ENCODE measurements at places on chromosomes 11 and 22.

- no peak for DNase-seq
Observed at GRCh38 chr11:57410287-57410686, 16.6 kb downstream of the SLC43A3 start.

- DNase-seq = no peak
Observed at GRCh38 chr11:103662880-103663279, 373.6 kb upstream of the DDI1 start.

DNA sequence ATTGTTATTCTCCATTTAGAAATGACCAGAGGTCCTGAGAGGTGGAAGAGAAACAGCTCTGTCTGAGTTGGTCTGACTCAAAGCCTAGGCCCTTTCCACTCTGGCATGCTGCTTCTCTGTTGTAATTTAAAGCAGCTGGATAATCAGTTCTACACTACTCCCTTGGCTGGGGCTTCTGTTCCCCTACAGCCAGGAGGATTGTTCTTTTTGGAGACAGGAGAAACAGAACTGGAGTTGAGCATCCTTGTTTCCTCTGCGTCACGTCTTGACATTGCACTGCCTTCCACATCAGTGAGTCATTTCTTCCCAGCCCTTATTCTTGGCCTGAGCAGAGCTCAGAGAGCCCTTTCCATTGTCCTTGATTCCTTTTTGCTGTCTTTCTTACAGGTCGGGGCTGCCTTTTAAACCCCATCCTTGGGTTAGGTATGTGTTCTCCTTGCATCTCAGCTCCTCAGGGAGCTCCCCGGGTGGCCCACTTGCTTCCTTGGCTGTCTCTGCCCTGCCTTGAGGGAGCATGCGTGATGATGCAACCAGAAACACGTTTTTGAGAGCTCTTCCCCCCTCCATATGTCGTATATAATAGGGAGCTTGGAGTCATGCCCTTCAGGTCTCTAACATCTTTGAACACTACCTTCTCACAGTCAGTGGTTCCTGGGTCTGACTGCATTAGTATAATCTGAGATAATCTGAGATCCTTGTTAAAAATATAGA lies 35.7 kb downstream of the CYB5R2 start:
- DNase-seq = no peak

GRCh38 chr11:75035911-75036565 lies 47.3 kb downstream of the NEU3 start:
- no peak for DNase-seq

GRCh38 chr11:109728056-109728455 lies 306.1 kb downstream of the C11orf87 start:
- DNase-seq = no peak

GRCh38 chr11:61293867-61294716 lies 1.0 kb downstream of the VWCE start:
- DNase-seq = peak; percentile 6

DNA sequence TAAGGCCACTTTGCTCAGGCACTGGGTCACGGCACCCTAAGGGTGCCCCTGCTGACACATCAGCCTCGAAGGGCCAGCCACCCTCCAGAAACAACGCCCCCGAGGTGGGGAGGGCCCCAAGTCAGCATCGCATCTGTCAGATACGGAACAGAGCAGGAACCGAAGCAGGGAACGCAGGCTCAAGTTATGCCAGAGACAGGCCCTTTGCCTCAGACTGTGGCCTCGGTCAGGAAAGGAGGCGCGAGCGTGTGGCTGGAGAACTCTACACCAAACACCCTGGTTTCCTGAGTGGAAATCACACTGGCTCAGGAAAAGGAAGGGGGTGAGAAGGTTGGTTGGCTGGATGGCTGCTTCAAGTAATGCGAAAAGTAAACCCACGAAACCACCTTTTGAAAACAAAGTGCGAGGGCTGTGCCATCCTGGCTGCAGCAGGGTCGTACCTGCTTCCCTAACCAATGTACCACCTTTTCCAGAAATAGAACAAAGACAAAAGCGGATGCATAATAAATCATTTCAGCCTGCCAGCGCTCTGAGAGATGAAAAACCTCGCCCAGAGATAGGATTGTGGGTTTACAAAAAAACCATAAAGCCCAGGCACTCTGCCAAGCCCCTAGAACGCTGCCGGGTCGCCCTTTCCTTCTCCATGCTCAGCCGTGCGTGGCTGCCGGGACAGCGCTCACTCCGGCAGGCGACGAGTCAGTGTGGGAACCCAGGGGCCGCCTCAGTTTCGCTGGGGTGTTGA lies 38.6 kb downstream of the TRMU start:
- no peak for DNase-seq

GRCh38 chr11:113363996-113364641 lies 23.5 kb upstream of the ANKK1 start:
- no peak for DNase-seq

GRCh38 chr11:104366321-104366734 lies 202.4 kb upstream of the PDGFD start:
- DNase-seq = no peak

DNA sequence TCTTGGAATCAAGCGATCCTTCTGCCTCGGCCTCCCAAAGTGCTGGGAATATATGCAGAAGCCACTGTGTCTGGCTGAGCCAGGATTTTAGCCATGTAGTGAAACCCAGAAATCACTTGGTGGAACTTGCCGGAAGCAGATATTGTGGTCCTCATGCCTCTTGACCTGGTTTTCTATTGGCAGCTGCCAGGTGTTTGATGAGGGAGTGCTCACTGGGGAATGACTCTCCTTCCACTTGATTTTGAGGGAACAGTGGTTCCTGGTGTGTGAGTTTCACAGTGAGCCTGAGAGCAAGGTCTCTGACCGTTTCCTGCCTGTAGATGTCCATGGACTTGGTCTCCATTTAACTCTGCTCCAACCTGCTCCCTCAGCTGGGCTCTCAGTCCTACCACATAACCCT lies 34.7 kb upstream of the ELF5 start:
- no peak for DNase-seq

DNA sequence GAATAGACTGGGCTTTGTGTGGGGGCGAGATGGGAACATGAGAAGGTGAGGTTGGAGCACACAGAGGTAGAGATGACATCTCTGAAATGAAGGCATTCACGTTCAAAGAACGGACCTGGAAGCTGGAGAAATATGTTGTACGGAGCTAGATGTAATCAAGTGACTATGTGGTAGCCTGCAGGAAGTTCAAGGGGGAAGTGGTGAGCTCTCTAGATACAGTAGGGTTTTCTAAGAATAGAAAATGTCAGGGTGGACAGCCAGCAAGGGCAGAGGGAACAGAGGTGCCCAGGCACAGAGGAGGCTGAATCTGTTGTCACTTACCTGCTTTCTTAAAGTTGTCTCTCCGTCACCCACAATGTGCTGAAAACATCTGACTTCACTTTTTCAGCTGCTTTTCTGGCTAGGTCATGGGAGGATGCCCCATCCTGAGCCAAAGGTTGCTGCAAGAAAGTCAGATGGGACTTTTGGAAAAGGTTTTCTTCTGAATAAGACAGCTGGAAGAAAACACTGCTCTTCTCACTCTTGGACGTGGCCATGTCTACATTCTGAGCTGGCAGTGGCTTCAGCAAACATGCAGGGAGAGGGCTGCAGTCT lies 171.5 kb upstream of the B3GAT1 start:
- DNase-seq = no peak

- DNase-seq = peak; percentile 95
Observed at GRCh38 chr22:19854778-19855503, at the start of the genes GNB1L and RTL10. Gene GNB1L, minus strand, starts transcription at chr22:19854874. Its CDS starts 33,519 bp downstream, at chr22:19821355. Gene RTL10, minus strand, starts transcription at chr22:19854874. Its CDS starts 2,613 bp downstream, at chr22:19852261.

- no peak for DNase-seq
Observed at GRCh38 chr11:96157517-96157873, 185.5 kb downstream of the MAML2 start.

DNA sequence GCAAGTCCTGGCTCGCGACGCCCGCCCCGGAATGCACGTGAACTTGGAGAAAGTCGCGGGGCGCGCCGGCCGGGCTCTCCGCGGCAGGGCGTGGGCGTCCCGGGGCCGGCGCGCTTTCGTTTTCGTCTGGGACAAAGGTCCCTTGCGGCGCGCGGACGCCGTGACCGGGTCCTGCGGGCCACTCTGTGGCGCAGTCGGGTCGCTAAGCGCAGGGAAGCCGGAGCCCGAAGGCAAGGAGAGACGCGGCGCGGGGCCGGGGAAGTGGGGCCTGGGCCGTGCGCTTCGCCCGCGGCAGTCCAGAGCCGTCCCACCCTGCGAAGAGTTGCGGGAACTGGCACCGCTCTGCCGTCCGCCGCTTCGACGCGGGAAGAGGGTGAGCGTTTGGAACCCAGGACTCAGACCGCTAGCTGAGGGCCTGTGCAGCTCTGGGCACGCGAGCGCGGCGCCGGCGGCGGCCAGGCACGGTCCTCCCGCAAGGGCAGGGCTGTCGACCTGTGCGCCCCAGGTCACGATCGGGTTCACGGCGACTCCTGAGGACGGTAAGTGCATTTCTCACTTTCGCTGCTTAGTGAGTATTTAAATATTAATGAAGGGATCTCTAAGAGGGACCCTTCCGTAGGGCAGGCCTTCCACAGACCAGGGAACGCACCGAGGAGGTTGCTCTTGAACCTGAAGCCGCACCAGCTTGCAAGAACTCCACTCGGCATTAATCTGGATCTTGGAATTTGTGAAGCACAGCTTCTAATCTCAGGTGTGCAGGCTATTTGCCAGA lies 78.0 kb upstream of the PPARA start:
- no peak for DNase-seq

- DNase-seq = no peak
Observed at GRCh38 chr11:45906096-45906682, 882 bp downstream of the FREY1 start.

DNA sequence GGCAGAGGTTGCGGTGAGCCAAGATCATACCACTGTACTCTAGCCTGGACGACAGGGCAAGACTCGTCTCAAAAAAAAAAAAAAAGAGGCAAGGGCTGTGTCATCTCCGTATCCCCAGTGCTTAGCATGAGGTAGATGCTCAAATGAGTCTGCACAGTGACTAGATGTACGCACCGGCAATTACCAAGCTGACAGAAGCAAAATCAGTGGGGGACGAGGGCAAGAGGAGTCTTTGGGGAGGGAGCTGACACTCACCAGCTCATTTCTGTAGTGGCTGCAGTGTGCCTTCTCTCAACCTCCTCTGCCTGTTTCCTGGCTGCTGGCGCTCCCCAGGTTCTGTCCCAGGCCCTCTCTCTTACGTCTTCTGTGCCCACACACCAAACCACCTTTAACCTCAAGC lies 69.9 kb downstream of the PACSIN2 start:
- DNase-seq = no peak

GRCh38 chr22:29772170-29772641 lies 5.0 kb downstream of the UQCR10 start:
- no peak for DNase-seq

GRCh38 chr11:9133956-9134355 lies 42.6 kb upstream of the SCUBE2 start:
- no peak for DNase-seq

DNA sequence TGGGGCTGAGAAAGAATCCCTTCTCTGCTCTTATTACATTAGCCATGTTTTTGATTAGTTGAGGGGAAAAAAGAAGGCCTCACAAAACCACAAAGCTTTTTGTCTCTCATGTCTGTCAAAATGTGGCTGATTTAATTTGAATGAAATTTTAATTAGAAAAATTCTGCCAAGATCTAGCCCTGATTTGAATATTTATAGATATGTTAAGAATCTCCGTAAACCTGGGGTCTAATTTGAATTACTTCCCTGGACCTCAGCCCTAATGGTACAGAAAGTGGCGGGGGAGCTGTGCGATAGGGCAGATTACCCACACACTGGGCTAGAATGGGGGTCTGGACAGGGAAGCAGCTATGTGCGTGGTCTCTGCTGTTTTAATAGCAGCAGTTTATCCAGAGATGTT lies 141.3 kb upstream of the TTC12 start:
- DNase-seq = no peak

DNA sequence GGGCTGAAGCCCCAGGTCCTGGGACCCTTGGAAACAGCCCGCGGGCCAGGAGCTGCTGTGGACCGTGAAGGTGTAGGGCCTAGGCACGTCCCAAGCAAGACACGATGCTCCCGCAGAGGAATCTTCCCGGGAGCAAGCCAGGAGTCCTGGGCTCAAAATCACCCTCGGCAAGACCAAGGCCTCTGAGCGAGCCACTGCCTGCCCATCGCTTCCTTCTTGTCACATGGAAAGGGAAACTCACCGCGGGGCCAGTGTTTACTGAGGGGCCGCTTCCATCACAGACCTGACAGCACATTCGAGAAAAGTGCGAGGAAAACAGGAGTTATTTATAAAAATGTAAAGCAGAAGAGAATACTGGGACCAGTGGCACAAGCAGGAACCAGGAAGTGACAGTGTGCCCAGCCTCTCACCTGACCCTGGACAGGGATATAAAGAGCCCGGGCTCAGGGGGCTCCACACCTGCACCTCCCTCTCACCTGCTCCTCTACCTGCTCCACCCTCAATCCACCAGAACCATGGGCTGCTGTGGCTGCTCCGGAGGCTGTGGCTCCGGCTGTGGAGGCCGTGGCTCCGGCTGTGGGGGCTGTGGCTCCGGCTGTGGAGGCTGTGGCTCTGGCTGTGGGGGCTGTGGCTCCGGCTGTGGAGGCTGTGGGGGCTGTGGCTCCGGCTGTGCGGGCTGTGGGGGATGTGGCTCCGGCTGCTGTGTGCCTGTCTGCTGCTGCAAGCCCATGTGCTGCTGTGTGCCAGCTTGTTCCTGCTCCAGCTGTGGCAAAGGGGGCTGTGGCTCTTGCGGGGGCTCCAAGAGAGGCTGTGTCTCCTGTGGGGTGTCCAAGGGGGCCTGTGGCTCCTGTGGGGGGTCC lies at the start of gene KRTAP5-5:
KRTAP5-5 (plus strand) TSS at position 450 of the 860 bp plus-strand sequence; CDS start at position 516, 66 bp downstream.
- DNase-seq = no peak

- no peak for DNase-seq
Observed at GRCh38 chr22:30927806-30928205, 40.8 kb downstream of the MORC2 start.

- no peak for DNase-seq
Observed at GRCh38 chr11:62004473-62004872, 37.0 kb upstream of the FTH1 start.

GRCh38 chr11:23317816-23318215 lies 457.5 kb upstream of the CCDC179 start:
- no peak for DNase-seq

Data from activated T-cell treated with anti-CD3 and anti-CD28 coated beads for 1 hour (primary cell).